ENCODE measurements at places on chromosomes 3 and 15.

DNA sequence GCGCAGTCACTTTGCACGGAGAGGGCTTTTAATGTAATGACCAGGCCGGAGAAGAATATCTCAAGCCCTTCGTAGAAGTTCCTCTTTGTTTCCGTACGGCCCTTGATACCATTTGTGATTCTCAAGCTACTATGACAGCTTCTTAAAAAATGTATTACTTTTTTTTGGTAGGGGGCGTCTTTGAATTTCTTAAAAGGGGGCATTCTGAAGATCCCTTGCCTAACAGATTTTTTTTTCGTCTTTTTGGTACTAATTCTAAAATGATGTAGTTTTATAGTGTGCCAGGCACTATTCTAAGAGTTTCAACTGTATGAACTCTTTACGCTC, 614.0 kb downstream of the MCTP2 start:
- no peak for DNase-seq

GRCh38 chr3:130662501-130662996, 84.1 kb downstream of the PIK3R4 start:
- no peak for DNase-seq

- DNase-seq = no peak
Measured at GRCh38 chr3:159169828-159170227, 368.0 kb downstream of the MFSD1 start.

DNA sequence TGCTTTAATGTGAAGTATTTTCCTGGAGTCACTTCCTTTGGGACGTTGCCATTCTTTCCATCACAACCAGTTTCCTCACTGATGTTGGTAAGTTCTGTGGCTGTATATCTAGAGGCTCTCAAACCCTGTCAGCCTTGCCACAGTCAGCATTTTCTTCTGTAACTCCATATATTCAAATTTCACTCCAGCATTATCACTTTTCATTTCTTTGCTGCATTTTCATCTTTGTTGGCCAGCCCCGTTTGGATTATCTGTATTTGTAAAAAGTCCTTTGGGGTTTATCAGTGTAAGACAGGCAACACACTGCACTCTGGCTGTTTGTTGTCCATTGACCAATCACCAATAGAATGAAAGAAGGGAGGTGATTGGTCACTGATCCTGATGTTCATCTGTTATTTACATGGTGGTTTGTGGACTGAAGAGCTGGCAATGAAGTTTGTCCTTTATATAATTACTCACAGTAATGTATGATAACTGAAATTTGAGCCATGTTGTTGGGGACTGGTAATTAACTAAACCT, 20.3 kb downstream of the GMPS start:
- no peak for DNase-seq

- no peak for DNase-seq
Measured at GRCh38 chr3:185646382-185647133, 60.5 kb downstream of the SENP2 start.

DNA sequence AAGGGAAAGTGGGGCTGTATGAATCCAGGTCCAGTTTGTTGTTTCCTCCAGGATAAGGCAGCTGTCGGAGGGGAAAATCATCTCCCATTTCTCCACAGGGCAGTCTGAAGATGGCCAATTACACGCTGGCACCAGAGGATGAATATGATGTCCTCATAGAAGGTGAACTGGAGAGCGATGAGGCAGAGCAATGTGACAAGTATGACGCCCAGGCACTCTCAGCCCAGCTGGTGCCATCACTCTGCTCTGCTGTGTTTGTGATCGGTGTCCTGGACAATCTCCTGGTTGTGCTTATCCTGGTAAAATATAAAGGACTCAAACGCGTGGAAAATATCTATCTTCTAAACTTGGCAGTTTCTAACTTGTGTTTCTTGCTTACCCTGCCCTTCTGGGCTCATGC, 911 bp downstream of the CCRL2 start:
- DNase-seq = no peak

- DNase-seq = no peak
Measured at GRCh38 chr15:98718426-98719136, 70.2 kb downstream of the IGF1R start.

DNA sequence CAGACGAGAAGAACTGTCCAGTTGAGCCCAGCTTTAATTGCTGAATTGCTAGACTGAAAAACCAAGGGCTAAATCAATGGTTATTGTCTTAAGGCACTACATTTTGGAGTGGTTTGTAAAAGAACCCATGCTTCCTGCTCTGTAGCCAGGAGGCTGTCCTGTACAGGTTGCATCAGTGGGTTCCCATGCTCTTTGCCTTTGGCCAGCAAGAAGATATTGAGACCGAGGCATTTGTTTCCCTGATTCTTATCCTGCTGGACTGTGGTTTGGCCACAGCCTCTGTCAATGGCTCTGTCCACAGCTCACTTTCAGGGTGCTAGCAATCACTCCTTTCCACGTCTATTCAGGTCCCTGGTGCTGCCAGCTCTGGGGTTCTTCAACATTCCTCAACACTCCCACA, 89.6 kb downstream of the FAM43A start:
- DNase-seq = no peak

- DNase-seq = no peak
Measured at GRCh38 chr3:124142389-124142970, 150.6 kb upstream of the ROPN1 start.

GRCh38 chr15:66151809-66152208, 101.7 kb downstream of the MEGF11 start:
- DNase-seq = no peak

DNA sequence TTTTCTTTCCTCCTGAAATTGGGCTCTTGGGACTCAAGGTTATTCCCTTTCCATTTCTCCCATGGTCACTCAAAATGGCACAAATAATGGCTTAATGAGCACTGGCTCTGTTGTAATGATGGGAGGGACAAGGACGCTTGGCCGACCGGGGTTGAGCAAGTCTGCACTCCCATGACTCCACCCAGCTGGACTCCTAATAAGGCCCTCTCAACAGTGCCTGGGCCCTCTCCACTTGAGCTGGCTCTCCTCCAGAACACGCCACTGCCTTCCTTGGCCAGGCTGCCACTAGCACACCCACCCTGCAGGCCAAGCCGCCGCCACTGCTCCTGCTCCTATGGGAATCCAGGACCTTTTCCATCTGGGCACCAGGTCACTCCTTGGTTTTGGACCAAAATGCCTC, 42.3 kb downstream of the ADCY5 start:
- no peak for DNase-seq

DNA sequence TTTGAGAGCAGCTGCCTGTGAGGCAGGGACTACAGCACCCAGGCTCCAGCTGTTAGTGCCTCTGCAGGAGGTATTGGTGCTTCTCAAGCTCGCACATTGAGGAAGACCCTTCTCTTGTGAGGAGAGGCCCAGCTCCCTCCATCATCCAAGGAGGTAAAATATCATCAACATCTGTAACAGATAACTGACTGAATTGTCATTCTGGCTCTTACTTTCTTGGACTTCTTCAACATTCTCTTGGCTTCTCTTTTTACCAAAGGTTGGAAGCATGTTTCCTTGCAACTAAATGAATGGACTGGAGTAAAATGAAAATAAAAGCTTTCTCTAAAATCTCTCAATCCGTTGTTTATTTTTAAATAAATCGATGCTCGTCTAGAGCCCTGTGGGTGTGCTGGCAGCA, 53.1 kb upstream of the PXYLP1 start:
- no peak for DNase-seq

GRCh38 chr3:152290374-152290773, 21.6 kb downstream of the MBNL1 start:
- DNase-seq = no peak

- DNase-seq = no peak
Measured at GRCh38 chr15:67707520-67708283, 117.6 kb upstream of the SKOR1 start.

- DNase-seq = no peak
Measured at GRCh38 chr3:9682096-9682495, 21.5 kb upstream of the CPNE9 start.

Measured in GM12892 (cell line).